Stimulated activated CD4-positive, alpha-beta T cell treated with anti-CD3 and anti-CD28 coated beads, Interleukin-15, amount 100 ng/mL, for 24 hours (primary cell): ENCODE measurements at places on chromosomes 7 and 10.

DNA sequence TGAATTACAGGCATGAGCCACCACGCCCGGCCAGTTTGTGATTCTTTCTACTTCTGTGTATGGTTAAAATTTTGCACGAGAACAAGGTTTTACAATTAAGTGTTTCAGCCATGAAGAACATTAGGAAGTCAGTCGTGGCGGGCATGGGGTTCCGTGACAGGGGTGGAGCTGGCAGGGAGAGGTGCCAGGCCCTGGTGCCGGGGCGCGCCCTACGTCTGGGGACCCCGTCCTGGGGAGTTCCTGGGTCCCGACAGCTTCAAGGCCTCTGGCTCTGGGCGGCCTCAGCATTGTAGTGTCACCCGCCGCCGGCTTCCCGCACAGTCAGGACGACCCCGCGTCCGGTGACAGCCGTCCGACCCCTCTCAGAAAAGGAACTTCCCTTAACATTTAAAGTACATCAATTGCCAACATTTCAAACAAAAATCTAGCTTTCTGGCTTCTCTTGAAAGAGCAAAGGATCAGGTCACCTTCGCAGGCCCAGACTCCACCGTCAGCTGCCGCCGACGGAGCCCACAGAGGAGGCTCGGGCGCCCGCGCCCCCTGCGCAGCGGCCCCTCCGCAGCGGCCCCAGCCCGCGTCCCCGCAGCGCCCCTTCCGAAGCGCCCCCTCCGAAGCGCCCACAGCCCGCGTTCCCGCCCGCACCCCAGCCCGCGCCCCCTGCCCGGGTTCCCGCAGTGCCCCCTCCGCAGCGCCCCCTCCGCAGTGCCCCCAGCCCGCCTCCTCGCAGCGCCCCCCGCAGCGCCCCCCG lies 23.2 kb upstream of the MKI67 start:
- DNase-seq = no peak

DNA sequence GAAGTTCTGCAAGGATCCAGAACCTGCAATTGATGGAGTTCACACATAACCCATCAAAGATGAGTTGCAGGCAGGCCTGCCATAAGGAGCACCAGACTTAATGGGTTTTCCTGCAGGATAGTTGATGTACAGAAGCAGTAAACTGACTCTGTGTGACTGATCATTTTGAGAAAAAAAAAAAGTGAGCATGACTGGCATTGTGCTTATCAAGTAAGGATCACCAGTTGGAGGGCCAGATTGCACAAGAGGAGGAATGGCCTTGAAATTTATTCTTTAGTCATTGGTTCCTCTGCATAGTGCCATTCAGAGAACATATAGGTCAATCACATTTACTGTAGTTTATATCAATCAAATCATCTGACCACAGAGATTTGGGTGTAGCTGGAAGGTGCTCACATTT lies 3.8 kb downstream of the CYP3A43 start:
- no peak for DNase-seq

DNA sequence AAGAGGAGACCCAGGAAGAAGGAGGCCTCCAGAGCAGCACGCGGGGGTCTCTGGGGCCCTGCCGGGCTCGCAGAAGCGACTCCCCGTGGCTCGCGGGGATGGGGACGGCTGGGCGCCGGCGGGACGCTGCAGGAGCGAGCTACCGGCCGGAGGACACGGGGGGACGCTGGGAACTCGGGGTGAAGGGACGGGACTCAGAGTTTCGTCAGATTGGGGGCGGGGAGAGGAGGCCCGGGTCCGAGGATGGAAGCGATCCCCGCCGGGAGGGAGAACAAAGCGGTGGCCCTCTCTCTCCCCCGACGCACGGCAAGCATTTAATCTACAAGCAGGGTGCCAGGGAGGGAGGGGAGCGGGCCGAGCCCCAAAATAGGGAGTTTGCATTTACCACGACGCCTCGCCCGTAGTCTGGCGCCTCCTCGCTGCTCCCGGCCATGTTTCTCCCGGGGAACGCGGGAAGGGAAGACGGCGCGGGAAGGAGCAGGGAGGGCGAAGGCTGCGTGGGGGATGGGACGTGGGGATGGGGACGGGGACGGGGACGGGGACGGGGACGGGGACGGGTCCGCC lies at the start of gene PRTFDC1:
PRTFDC1 (minus strand) TSS at position 464 of the 564 bp plus-strand sequence; CDS start at position 433, 31 bp downstream.
- peak; percentile 44 for DNase-seq

DNA sequence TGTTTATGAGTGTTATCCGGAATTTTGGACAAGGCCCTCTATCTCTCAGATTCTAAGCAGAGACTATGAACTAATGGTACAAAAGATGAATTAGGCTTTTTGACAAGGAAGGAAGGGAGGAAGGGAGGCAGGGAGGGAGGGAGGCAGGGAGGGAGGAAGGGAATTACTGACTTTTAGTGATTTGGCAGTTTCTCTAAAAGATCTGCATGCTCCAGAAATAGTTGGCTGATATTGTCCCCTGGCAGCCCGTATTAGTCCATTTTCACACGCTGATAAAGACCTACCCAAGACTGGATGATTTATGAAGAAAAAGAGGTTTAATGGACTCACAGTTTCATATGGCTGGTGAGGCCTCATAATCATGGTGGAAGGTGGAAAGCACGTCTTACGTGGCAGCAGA lies 1093.5 kb downstream of the NRG3 start:
- DNase-seq = no peak

DNA sequence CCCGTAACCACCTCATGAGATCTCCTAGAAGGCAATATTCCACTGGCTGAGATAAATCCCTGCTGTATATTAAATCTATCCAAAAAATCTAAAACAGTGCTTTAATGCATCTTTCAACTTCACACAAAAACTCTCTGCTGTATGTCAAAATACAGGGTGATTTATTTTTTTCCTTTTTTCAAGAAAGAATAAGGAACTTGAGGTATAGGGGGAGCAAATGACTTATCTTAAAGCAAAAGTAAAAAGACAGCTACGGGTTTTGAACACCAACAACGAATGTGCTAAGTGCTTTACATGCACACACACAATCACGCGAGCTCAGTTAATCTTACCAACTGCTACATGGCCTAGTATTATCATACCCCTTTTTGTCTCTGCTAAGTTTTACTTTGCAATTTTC lies 168.9 kb upstream of the PHF14 start:
- DNase-seq = no peak

- DNase-seq = no peak
Measured at GRCh38 chr7:11539853-11540252, 292.1 kb downstream of the THSD7A start.
